ENCODE measurements at places on chromosomes 5 and 9. TPM values are rescaled to one million over a fixed set of nuclear protein-coding genes. Genes with fewer than 3 reads are reported as not detected.

RANBP17 gene
- total RNA-seq = 27.4 TPM

FOXD4L5 gene
- 0.07 TPM for total RNA-seq

IGFBPL1 gene
- 36.7 TPM for total RNA-seq

ACER2 gene
- total RNA-seq = 9.5 TPM

IPPK gene
- 9.4 TPM for total RNA-seq

IFNA13 gene
- not detected for total RNA-seq

POU4F3 gene
- total RNA-seq = not detected

ADGRV1 gene
- total RNA-seq = 74.5 TPM

CCDC180 gene
- 5.9 TPM for total RNA-seq

SPOCK1 gene
- total RNA-seq = 13.2 TPM

NPR2 gene
- 10.1 TPM for total RNA-seq

ZNF883 gene
- total RNA-seq = 22.0 TPM

GRCh38 chr5:69029292-69029691, 64.5 kb upstream of the SLC30A5 start:
- DNase-seq = no peak

DNA sequence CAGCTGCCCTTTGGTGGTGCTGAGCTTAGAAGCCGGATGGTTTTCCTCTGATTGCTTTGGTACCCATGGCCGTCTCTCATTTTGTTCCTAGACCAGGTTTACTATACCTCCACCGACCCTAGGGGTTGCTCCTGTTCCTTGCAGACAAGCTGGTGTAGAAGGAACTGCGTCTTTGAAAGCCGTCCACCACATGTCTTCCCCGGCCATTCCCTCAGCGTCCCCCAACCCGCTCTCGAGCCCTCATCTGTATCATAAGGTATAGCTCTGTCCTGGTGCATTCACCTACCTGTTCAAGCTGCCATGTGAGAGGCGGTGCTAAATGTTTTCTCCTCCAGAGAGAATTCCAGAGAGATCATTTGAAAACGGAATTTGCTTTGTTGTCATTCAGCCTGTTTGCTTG, 39.5 kb downstream of the TENT4A start:
- DNase-seq = no peak

DNA sequence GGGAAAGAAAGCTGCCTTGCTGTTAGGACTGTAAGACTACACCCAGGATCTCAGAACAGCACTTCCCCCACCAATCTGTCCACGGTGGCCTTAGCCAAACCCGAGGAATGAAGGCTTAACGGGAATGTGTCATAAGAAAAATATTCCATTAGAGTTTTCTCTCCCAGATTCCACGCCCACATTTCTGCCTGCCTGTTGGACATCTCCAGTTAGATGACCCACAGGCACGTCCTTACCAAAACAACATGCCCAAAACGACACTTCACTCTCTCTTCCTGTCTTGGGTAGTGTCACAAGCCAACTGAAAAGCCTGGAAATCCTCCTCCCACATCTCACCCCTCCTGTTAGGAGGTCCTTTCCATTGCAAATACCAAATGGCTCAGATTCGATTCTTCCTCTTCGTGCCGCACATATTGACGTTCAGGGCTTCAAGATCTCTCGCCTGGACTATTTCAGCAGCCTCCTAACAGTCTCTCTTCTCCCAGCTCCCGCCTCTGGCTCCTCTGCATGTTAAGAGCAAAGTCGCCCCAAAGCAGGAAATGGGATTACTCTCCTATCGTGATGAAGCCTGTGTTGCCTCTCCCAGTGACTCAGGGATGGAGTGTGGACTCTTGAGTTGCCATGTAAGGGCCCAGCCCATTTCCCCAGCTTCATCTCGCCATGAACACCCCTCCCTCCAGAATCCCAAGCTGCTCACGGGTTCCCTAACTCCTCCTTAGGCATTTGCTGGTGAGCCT, 159.3 kb downstream of the NR3C1 start:
- no peak for DNase-seq

DNA sequence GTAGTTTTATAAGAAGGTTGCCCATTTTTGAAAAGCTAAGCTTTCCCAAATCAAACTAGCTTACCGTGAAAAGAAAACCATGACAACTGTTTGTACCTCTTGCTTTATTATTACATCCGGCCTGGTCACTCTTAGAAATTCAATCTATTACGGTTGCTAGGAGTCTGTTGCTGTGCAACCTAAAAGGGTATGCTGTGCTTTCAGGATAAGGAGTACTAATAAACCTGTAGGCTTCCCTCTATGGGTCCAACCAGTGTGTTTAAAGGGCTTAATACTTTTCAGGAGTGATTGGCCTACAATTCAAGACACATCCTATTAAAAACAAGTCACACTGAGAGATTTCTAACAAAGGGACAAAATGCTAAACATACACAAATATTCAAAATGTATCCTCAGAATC, 27.1 kb downstream of the RFX3 start:
- no peak for DNase-seq

- DNase-seq = no peak
Measured at GRCh38 chr5:149300441-149300840, 28.8 kb downstream of the AFAP1L1 start.

DNA sequence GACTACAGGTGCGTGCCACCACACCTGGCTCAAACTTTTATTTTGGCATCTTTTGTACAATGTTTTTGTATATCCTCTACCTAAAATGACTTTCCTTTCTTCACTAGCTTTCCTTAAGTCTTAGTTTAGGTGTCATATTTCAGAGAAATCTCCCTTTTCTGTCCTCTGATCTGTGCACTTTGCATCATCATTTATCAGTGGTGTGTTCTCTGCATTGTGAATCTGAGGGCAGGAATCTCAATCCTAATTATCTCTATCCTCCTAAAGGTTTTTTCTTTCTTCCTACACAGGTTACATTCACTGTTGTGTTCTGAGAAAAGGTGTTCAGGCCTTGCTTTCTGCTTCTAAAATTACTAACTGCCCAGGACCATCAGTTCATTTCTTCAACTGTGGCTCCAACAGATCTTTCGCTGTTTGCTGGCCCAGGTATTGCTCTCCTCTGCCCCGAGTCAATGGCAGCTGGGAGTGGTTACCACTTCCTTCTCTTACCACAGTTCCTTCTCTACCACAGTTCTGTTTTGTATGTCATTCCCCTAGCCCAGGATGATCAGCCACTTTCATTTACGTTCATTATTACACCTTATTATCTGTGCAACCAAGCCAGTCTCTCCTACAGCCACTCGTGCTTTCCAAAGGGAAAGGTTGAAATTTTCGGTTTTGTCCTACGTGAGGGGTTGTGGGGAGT, 14.0 kb downstream of the TGFBR1 start:
- DNase-seq = no peak

GRCh38 chr9:136539427-136540421, 6.1 kb downstream of the NOTCH1 start:
- DNase-seq = peak; percentile 64

DNA sequence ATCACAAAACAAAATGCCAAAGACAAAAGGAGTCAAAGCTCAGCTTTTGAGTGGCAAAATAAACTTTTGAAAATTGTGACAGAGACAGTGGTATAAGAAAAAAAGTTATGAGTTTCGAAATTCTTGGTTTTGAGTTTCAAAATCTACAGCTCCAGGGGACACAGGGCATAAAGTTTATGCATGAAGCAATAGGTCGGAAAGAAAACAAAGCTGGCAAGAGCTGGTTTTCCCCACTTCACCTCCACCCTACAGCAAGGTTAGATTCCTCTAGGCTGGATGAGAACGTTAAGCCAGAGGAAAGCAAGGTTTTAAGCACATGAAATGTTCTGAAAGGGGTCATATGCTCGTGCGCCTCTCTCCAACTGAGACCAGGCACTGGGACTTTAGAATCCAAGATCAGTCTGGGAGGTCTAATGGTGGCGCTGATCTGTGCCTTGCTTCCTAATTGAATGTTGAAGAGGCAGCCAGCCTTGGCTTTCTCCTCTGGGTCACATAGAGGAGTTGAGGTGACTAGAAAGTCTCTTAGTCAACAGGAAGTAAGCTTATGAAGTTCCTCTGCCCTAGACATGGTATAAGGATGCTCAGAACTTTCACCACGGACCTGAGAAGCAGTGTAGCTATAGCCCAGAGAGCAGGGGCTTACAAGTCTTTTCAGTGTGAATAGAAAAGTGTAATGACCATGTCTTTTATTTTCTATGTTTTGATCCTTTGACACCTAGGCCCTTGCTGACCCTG, 167.7 kb upstream of the DMAC1 start:
- no peak for DNase-seq

GRCh38 chr9:35814106-35814840, 569 bp downstream of the HINT2 start:
- DNase-seq = peak; percentile 79

GRCh38 chr5:14445576-14446290, 135.9 kb upstream of the OTULINL start:
- peak; percentile 56 for DNase-seq

DNA sequence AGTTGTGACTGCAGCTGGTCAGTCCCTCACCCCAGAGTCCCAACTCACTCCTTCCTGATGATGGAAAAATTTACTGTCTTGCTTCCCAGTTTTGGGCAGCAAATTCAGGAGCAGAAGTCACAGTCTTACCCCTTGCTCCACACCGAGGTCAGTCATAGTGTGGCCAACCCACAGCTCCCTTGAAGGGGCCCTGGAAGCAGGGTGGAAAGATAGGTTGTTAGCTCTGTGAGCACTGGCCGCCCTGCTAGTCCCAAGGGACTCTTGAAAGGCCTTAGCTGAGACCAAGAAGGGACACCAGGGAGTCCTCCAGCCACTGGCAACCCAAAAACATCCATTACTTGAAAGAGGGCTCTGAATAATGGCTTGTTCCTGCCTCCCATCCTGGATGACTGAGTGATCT, 40.0 kb downstream of the GSN start:
- DNase-seq = no peak

GRCh38 chr5:16975950-16976624, 40.0 kb upstream of the MYO10 start:
- DNase-seq = no peak

GRCh38 chr9:87324613-87325194, 173.0 kb upstream of the DAPK1 start:
- no peak for DNase-seq

GRCh38 chr5:111004291-111004690, 67.2 kb upstream of the TSLP start:
- no peak for DNase-seq

DNA sequence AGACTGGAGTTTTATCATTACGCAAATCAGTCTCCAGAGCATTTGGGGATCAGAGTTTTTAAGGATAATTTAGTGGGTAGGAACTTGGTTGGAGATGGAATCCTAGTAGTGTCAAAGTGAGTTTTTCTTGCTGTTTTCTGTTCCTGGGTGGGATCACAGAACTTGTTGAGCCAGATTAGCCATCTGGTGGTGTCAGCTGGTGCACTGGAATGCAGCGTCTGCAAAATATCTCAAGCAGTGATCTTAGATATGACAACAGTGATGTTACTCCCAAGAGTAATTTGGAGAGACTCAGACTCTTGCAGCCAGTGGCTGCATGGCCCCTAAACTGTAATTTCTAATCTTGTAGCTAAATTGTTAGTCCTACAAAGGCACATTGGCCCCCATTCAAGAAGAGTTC, 1257.8 kb downstream of the MAT2B start:
- no peak for DNase-seq

DNA sequence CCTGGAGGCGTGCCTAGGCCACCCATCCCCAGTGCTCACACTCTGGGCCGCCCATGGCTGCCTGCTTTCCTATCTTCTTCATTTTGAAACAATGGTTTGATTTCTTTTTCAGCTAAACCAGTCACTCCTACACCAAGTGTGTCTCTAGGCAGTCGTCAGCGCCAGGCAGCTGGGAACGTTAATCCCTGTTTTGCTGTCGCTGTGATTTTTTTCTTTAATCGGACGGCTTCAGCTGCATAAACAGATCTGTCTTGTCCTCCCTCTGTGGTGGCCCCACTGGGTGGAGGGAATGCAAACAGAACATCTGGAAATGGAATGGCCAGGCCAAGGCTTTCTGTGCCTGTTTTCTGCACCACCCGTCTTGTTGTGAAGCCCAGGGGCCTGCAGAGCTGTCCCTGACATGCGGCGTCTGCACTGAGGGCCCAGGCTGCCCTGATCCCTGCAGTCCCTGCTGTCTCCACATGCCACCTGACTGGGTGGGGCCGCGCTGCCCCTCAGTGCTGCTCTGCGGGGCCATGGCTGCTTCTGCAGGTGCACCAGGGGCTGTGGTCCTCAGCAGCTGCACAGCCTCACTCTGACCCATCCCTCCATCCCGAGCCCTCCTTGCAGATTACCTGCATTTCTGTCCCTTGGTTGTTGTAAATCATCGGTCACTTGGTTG, 51.5 kb downstream of the WNK2 start:
- no peak for DNase-seq

DNA sequence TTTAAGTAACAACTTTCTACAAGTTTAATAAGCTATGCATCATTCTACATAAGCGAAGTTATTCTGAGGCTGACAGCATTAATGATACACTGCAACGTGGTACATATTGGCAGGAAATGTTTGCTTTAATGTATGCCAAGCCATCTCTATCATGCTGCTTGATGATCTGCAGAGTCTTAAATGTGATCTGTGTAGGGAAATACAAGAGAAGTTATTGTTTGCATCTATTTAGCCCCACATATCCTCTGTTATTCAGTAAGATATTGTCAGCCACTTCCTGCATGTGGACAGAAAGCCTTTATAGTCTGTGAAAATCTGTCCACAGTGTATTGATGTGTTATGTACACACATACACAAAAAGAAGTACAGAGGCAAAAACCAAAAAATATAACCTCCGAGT, 193.1 kb upstream of the FREM1 start:
- no peak for DNase-seq

- DNase-seq = no peak
Measured at GRCh38 chr5:131488463-131488862, 146.6 kb downstream of the RAPGEF6 start.

DNA sequence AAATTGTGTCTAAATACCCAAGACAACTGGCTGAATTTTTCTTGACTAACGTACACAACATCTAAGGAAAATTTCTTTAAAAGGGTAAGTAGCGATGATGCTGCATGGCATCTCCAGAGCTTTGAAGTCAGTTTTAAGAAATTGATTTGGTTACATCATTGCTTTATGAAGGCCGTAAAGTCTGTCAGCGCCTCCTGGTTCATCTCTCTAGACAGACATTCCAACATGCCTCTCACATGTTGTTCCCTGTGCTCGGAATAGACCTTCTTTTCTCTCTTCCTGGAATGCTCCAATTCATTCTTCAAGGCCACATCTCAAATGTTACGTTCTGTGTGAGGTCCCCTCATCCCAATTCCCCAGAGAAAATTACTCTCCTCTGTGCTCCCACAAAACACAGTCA, 108.7 kb upstream of the SSBP2 start:
- DNase-seq = no peak

- DNase-seq = no peak
Measured at GRCh38 chr5:162052676-162053075, 14.9 kb upstream of the GABRG2 start.

DNA sequence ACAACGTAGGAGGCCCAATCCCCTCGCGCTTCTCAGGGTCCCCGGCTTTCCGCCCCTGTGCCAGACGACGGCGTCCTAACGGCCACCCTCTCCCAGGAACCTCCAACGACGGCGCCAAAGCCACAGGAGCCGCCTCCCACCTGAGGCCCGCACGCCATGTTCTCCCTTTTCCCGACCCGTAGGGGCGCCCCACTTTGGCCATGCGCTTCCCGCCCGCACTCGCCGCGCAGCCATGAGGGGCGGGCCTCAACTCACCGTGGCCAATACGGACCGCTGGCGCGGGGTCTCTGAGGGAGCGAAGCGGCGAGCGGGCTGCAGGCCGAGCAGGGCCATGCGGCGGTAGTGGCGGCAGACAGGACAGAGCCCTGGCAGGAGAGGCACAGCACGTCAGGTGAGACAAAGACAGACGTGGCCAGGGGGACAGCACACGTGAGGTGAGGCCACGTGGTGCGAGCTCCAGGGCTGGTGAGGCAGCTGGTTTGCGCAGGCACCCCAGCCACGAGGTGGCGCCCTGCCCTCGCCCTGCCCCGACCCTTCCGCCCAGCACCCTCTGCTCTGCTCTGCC, 1005.5 kb upstream of the PTPRD start:
- DNase-seq = peak; percentile 28

GRCh38 chr9:128909859-128910258, 10.9 kb upstream of the PHYHD1 start:
- no peak for DNase-seq

All from WTC11 (cell line).